A549 treated with Mapracorat at 1 μM for 4 hours (cell line): ENCODE measurements at places on chromosomes 2 and 18. TPM values are rescaled to one million over a fixed set of nuclear protein-coding genes. Genes with fewer than 3 reads are reported as not detected.

Gene CDK15
- not detected in 5 replicates for total RNA-seq

Gene SYT4
- total RNA-seq, result not detected in 5 replicates

Gene RNU2-63P
- not detected in 5 replicates for total RNA-seq

Gene INPP5D
- 0.29 to 0.71 TPM (median 0.45 TPM) in 5 replicates for total RNA-seq

Gene CYP20A1
- total RNA-seq, result 8.3 to 10.6 TPM (median 8.8 TPM) in 5 replicates

Gene FAM237A
- not detected in 5 replicates for total RNA-seq

Gene TDRD15
- total RNA-seq, result not detected in 5 replicates

Gene ATG16L1
- 39.5 to 44.8 TPM (median 41.1 TPM) in 5 replicates for total RNA-seq

Gene PROKR1
- not detected in 5 replicates for total RNA-seq

Gene FKBP7
- 7.9 to 12.8 TPM (median 9.7 TPM) in 5 replicates for total RNA-seq

Gene NDUFV2
- 112 to 148 TPM (median 125 TPM) in 5 replicates for total RNA-seq

Gene PPP4R3B
- 24.9 to 32.8 TPM (median 30.5 TPM) in 5 replicates for total RNA-seq

Gene NT5DC4
- not detected in 5 replicates for total RNA-seq

Gene CYRIA
- total RNA-seq, result 0.15 to 0.86 TPM (median 0.28 TPM) in 5 replicates

Gene TSPYL6
- not detected in 5 replicates for total RNA-seq

Gene DAW1
- 2.3 to 3.2 TPM (median 2.6 TPM) in 5 replicates for total RNA-seq

Gene IL1RN
- 0.13 to 0.53 TPM (median 0.37 TPM) in 5 replicates for total RNA-seq

Gene MOGAT1
- total RNA-seq, result not detected in 5 replicates

Gene RAD51AP2
- not detected in 5 replicates for total RNA-seq

Gene ASPRV1
- total RNA-seq, result 0.19 to 0.27 TPM (median 0.23 TPM) in 5 replicates

Gene ARHGEF4
- total RNA-seq, result 7.4 to 10.6 TPM (median 9.8 TPM) in 5 replicates

Gene SRD5A2
- 0.03 to 0.04 TPM (median 0.03 TPM) in 3 of 5 replicates, not detected in the others for total RNA-seq

Gene ARHGAP15
- not detected in 5 replicates for total RNA-seq

Gene SERPINB11
- total RNA-seq, result 0.20 TPM in 1 of 5 replicates, not detected in the others

Gene RAB17
- total RNA-seq, result 0.14 to 0.85 TPM (median 0.23 TPM) in 5 replicates

Gene CPSF3
- total RNA-seq, result 46.8 to 59.1 TPM (median 51.2 TPM) in 5 replicates

Gene SLC9A4
- not detected in 5 replicates for total RNA-seq

Gene DSG1
- not detected in 5 replicates for total RNA-seq

Gene FABP1
- total RNA-seq, result not detected in 5 replicates

Gene GPD2
- 18.7 to 28.3 TPM (median 27.4 TPM) in 5 replicates for total RNA-seq

Gene BOLL
- not detected in 5 replicates for total RNA-seq

Gene GREB1L
- 2.8 to 4.3 TPM (median 3.7 TPM) in 5 replicates for total RNA-seq

Gene NOP58
- total RNA-seq, result 109 to 147 TPM (median 119 TPM) in 5 replicates

Gene MAP3K20
- 23.7 to 32.2 TPM (median 30.1 TPM) in 5 replicates for total RNA-seq

Gene NEURL3
- 0.67 to 1.0 TPM (median 0.84 TPM) in 5 replicates for total RNA-seq

Gene MAP2
- total RNA-seq, result 0.74 to 1.9 TPM (median 1.4 TPM) in 5 replicates

Gene ASTL
- not detected in 5 replicates for total RNA-seq

Gene PCARE
- not detected in 5 replicates for total RNA-seq

Gene SPAG16
- 10.3 to 13.8 TPM (median 12.2 TPM) in 5 replicates for total RNA-seq

Gene ASB18
- total RNA-seq, result not detected in 5 replicates

Gene HTR2B
- total RNA-seq, result 0.09 TPM in 1 of 5 replicates, not detected in the others

Gene MATN3
- 10.6 to 17.7 TPM (median 15.6 TPM) in 5 replicates for total RNA-seq

Gene MAP3K19
- total RNA-seq, result not detected in 5 replicates

Gene TANC1
- 7.6 to 9.9 TPM (median 9.4 TPM) in 5 replicates for total RNA-seq

Gene LIMS3
- not detected in 5 replicates for total RNA-seq

Gene TSGA10
- 2.0 to 5.5 TPM (median 4.3 TPM) in 5 replicates for total RNA-seq
